Dorsolateral prefrontal cortex (tissue), 122 donors: ENCODE measurements at places on chromosomes 4 and X. TPM values are rescaled to one million over a fixed set of nuclear protein-coding genes. Genes with fewer than 3 reads are reported as not detected.

- DNase-seq = no peak
These were observed 13.1 kb downstream of the PDGFC start for GRCh38 chr4:156958276-156959074.

- no peak for DNase-seq
These were observed 215.2 kb upstream of the PSAPL1 start for GRCh38 chr4:7649741-7650531.

DNA sequence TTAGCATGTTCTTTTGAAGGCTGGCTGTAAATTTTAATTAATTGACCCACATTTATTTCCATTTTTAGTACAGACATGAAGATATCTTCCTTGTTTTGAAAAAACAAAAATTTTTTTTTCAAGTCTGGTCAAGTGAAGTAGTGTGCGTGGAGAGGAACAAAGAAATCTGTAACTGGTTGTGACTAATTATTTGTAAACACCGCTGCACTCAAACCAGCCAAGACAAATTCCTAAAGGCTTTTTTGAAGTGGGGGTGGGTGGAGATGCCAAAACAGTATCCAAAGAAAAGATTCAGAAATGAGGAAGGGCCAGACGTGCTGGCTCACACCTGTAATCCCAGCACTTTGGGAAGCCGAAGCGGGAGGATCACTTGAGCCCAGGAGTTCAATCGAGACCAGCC, 88.3 kb downstream of the SHROOM2 start:
- DNase-seq = no peak

- no peak for DNase-seq
These were observed 552.4 kb upstream of the MAGEB2 start for GRCh38 chrX:29662759-29663503.

DNA sequence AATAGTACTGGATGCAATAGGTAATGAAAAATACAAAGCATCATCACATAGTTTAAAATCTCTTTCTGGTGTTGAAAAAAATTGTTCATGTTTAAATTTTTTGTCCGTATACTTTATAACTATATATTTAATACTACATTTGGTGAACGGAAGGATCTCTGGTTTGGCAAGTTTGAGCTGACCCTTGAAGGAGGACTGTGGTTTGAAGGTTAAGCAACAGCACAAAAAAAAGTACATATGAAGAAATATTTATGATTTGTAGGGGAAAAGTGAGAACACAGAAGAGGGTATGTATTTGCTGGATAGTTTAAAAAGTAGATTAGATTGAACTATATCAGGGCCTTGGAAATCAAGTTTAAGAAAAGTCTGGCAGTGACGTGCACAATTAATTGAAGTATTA, 13.3 kb downstream of the SRP72 start:
- DNase-seq = no peak

The PCDH18 gene
- 3.9 TPM for total RNA-seq

The ERCC6L gene
- not detected for total RNA-seq

The RAP2C gene
- 11.5 TPM for total RNA-seq

The PDLIM5 gene
- 57.4 TPM for total RNA-seq

The JCHAIN gene
- total RNA-seq = 1.2 TPM

The PPP2R3B gene
- total RNA-seq = 21.8 TPM
